ENCODE measurements at places on chromosomes 6 and 20.
A peak's percentile ranks its signal among the peaks of the same experiment; 100 is the strongest.

- no peak for DNase-seq
These were observed 220.2 kb downstream of the UST start for GRCh38 chr6:148967011-148967520.

GRCh38 chr6:103273048-103273447, 1586.7 kb downstream of the HACE1 start:
- peak; percentile 14 for DNase-seq

- no peak for DNase-seq
These were observed 239.1 kb downstream of the HDGFL1 start for GRCh38 chr6:22808466-22808865.

DNA sequence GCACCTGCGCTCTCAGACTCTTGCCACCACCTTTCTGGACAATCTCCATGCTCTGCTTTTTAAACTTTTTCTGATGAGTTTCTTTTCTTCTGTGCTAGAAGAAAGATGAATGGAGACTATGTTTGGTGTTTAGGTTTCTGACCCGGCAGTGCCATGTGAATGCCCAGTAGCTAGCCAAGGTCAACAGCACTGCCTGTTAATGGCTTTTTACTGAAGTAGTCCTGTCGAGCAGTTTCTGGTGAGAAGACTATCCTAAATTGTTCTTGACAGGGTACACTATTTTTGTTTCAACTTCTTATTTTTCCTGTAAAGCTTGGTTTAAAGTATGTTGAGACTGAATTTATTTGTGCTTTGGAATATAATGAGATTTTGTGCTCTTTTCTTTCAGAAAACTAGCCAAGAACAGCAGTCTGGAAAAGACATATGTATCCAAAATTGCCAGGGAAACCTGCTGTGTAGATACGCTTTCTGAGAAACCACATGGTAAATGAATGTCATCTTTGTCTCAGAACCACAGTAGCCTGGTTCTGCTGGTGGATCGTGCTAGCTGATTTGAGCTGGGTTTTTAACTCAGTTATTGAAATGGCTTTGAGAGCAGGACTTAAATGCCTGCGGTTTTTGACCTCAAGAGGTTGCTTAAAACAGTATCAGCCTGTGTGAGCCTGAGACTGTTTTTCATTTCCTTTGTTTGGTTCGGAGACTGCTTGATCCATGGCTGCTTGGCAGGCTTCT, 48.1 kb downstream of the KCNS1 start:
- DNase-seq, result no peak

DNA sequence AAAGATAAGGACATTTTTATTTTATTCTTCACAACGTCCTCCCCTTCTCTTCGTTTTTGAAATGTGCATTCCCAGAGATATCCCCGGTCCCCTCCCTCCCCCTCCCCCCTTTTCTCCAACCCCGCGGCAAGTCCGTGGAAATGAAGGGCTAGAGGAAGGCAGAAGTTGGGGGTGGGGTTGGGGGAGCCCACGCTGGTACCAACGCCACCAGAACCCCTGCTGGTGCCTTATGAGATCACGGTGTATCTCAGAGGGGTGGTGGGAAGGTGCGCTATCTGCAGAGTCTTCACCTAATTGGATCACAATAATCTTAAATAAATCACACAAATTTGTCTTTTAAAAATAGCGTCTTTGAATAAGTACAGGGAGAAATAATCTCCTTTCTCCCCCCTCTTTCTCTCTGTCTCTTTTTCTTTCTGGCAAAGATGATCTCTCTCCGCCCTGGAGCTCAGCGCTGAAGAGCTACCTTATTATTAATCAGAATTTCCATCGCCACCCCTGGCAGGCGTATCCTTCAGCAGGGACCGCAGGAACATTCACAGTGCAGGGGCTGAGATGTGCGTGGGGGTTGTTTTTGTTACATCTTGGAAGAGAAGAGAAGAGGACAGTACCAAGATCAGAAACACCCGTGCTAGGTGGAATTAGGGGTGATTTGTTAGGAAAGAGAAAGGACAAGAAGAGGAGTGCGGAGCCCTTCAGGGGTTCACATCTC, 915 bp downstream of the CLVS2 start:
- DNase-seq, result no peak

DNA sequence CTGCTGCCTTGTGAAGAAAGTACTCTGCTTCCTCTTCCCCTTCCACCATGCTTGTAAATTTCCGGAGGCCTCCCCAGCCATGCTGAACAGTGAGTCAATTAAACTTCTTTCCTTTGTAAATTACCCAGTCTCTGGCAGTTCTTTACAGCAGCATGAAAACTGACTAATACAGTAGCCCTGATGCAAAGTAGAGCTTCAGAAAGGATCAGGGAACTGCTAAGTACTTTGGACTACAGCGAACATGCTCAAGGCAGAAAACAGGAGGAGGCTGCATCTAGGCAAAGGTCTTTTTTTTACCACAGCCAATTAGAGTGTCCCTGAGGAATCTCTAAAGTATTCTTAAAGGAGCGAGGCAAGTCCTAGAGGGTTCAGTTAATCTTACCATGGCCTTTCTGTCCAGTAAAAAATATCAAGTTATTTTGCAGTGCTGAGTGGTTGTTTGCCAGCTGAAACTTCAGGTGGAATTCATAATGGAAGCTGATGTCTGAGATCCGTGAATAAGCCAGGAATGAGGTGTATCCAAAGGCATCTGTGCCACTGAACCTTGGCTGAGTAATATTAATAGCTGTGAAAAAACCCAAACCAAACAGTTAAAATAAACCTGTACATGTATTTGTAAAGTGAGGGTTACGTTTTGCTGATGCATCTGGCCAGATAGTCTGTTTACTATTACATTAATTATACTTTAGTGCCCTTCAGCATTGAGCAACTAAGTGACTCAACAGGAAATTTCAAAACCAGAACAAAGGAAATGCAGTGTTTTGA, 170.4 kb downstream of the PHF3 start:
- no peak for DNase-seq

GRCh38 chr6:42745083-42745639, 742 bp downstream of the TBCC start:
- no peak for DNase-seq

- no peak for DNase-seq
These were observed 371.7 kb upstream of the RUNX2 start for GRCh38 chr6:44956396-44956795.
